ENCODE measurements at places on chromosomes 16 and 17. TPM values are rescaled to one million over a fixed set of nuclear protein-coding genes. Genes with fewer than 3 reads are reported as not detected.

LPO gene
- total RNA-seq = not detected

- DNase-seq = no peak
Observed at GRCh38 chr17:77872714-77873499, 85.6 kb upstream of the TNRC6C start.

DNA sequence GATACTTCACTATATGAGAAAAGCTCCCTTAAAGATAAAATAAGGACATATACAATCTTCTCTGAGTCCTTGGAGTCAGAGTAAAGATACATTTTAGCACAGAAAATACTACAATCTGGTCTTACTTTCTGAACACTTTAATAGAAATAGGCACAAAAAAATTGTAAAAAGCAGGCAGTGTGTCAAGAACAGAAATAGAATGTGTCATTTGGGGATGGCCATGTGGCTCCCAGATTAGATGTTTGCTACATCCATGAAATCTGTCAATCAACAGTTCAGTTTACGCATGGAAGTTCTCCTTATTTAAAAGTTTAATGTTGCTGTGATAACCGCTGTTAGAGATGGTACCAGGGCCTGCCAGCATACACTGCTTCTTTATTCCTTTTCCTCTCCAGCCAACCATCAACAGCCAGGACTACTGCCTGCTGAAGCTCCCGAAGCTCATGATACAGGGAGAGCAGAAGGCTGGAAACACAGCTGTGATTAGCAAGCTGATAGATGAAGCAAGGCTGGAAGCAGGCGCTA is 278.5 kb downstream of the CEP112 start:
- no peak for DNase-seq

DNA sequence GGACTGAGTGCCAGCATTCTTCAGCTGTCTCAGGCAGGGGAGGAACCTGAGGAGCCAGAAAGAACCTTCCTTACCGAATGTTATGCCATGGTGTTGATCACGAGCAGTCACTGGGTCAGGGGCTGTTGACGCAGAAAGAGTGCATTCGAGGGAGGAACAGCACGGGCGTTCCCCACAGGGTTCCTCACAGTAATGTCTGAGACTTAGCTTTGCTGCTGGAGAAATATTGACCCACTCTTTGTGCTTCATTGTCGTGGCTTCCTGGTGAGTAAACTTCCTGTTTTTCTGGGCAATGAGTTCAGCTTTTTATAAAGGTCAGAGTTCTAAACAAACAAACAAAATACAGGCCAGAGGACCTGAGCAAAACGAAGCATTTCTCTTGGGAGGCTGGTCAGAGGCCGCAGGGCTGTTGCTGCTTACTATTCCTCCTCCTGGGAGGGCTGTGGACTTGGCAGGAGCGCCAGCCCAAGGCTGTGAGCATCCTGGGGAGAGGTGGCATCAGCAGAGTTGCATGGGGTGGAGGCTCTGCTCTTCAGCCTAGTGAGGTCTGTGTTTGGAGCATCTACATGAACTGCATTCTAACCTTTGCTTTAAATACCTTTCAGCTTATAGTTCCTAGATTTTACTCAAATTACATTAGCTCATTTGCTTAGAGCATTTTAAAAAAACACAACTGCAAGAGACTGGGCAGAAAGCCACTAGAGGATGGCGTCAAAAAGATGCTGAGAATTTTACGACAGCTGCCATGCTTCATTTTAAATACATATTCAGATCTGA is 143.1 kb upstream of the CACNG5 start:
- peak; percentile 70 for DNase-seq
